ENCODE measurements at places on chromosomes 2 and 18.
A peak's percentile ranks its signal among the peaks of the same experiment; 100 is the strongest.

GRCh38 chr2:67571785-67572718, 174.9 kb downstream of the ETAA1 start:
- DNase-seq = no peak

DNA sequence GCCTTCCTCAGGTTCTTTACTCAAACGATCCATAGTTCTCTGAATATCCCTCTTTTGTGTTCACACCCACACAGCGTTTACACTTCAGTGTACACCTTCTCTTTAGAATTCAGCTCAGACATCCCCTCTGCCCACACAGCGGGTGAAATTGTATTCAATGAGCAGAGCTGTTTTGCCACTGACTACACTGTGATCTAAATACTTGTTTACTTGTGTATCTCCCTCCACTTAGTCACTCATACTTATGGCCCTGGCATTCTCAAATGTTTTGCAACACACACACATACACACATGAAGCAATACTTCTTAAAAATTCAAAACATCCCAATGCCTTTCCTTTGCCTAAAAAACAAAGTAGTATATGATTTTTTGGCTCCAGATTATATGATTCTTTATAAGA, 297.1 kb downstream of the TMX3 start:
- DNase-seq = no peak

DNA sequence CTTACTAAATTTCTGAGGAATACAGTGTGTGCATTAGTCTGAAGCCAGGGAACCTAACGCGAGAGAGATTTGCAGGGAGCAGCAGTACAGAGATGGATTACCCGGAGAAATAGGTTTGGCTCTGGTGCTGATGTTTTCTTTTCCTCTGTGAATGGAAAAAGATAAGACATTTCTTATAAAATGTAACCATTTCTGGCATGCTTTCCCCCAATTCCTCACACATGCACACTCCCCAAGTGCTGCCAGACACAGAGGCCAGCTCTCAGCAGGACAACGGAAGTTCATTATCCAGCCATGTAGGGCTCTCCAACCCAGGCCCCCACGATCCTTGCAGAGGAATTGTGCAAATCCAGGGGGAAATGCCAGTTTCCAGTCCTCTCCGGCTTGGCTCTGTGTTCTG, 224.5 kb upstream of the MGAT5 start:
- DNase-seq = no peak

DNA sequence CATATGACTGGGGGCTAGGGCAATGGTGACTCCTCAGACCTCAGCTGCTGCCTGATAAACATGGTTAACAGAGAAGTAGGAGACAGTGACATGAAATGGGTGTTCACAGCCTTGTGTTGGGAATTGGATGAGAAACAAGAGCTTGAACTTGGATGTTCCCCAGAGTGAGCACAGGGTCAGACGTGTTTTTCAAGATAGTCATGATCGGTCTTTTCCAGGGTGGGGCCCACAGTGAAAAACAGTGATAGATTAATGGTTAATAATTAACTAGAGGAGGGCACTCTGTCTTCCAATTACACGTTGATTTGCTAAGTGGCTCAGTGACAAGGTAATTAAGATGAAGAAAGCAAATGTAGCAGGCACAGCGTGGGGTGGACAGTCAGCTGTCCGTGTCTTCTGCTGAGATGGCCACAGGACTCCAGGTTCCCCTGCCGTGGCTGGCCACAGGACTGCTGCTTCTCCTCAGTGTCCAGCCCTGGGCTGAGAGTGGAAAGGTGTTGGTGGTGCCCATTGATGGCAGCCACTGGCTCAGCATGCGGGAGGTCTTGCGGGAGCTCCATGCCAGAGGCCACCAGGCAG, at the start of gene UGT1A3:
Gene UGT1A3, plus strand, starts transcription at position 320 of the 579 bp plus-strand sequence. Its CDS starts 85 bp downstream, at position 405.
- DNase-seq = no peak

DNA sequence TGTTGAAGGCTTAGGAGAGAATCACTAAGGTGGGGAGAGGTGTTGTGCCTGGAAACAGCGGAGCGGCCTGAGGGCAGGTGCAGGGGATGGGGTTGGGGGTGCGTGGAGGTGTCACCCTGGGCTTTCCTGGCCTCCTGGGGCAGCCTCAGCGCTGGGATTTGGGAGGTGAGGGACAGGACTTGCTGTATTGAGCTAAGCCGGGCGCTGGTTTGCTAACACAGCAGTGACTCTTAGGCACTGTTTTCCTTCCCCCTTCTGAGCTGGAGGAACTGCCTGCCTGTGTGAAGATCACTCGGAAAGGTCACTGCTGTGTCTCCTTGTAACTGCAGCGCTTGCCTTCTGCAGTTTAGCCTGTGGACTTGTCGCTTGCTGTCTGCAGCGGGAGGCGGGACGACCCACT, 21.2 kb downstream of the PRELID3A start:
- DNase-seq = no peak

- DNase-seq = no peak
Observed at GRCh38 chr18:3248062-3248657, 559 bp downstream of the MYL12A start.

- peak; percentile 1 for DNase-seq
Observed at GRCh38 chr2:209771474-209772289, at the start of gene UNC80. Gene UNC80, plus strand, starts transcription at chr2:209771832. Its CDS starts 241 bp downstream, at chr2:209772073.

DNA sequence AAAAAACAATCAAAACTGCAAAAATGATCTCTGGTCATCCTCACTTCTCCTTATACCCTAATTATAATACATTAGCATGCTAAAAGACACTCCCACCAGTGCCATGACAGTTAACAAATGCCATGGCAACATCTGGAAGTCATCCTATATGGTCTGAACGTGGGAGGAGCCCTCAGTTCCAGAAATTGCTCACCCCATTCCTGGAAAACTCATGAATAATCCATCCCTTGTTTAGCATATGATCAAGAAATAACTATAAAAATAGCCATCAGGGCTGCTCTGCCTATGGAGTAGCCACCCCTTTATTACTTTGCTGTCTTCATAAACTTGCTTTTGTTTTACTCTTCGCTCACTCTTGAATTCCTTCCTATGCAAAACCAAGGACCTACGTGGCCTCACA, 5.7 kb upstream of the C2orf80 start:
- DNase-seq = no peak

DNA sequence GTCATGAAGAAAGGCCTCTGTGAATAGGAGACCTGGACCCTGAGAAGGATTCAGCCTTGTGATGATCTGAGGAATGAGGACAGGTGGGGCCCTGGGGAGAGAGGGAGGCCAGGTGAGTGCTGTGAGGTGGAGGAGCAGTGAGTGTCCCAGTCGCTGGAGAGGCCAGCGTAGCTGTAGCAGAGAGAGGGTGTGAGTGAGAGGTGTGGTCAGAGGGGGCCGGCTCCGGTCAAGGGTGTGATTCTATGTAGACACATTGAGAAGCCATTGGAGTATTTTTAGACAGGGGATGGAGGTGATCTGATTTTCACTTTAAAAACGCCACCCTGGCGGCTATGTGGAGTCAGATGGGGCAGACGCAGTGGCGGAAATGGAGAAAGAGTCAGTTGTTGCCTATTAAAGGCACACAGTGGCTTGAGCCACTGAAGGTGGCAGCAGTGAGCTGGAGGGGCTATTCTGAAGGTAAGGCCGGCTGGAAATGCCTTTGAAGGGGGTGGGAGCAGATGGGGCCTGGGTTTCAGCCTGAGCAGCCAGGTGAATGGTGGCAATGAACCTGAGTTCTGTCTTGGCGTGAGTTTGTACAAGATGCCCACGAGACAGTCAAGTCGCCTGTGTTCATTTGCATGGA, 55.6 kb downstream of the GREB1 start:
- DNase-seq = no peak

DNA sequence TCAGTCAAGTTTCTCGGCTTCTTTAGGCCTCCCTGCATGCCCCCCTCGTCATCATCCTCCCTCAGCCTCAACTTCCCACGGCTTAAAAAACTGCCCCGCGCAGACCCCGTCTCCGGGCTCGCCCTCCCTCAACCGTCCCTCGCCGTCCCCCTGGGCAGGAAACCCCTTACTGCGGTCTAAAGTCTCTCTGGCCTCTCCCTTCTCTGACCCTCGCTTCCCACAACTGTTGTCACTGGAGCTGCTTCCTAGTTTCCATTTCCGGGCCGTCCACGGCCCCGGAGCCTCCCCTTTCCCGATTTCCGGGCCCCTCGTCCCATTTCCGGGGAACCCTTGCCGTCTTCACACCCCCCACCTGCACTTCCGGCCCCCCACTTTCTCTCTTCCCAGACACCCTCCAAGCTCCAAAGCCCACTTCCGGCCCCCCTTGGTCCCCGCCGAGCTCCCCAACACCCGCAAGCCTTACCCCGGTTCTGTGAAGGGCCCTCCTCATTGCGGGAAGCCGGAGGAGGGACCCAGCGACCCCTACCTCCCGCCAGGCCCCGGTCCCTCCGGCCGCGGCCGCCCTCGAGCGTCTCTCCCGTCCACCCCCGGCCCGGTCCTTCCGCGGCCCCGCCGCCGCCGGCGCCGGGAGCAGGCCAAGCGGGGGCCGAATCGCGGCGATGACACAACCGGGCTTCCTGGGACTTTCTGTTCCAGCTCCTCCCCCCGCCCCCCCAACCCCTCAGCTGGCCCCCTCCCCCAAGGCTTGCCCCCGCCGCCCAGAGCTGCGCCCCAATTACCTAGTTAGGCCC, 513 bp downstream of the TRIP12 start:
- peak; percentile 52 for DNase-seq

DNA sequence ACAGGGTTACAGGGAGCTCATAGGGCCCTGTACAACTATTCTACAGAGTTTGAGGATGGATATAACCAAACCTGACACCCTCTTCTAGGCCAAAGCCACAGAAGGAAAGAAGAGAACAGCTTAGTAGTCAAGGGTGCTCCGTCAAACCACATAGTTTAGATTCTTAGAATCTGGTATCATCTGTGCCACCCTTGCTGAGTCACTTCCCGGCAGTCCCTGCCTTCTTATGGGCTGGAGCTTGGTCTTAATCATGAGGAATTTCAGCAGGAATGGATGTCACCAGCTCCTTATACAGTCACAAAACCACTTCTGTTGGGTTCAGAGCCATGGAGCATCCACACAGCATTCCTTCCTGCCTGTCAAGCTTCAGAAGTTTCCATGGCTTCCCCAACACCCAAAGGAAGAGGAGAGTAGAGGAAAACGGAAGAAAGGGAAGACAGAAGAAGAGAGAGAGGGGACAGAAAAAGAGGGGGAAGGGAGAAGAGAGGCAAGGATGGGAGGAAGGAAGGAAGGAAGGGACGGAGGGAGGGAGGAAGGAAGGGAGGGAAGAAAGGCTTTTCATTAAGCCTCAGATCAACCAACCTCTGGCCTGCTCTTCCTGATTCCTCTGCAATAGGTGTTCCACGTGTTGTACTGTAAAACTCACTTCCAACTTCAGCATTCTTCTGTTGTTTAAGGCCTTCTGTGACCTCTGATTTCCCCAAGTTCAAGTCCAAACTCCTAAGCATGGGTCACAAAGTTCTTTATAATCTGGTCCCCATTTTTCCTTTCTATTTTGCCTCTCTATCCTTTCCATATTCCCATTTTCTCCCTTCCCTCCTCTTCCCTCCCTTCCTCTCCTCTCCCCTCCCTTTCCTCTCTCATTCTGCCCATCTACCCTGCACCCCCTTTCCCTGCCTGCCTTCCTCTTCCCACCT, 246.1 kb upstream of the TNP1 start:
- no peak for DNase-seq

GRCh38 chr2:36356298-36356989, 866 bp downstream of the CRIM1 start:
- DNase-seq = peak; percentile 40

- no peak for DNase-seq
Observed at GRCh38 chr18:70418546-70419311, 129.9 kb downstream of the SOCS6 start.

- DNase-seq = no peak
Observed at GRCh38 chr18:22536558-22536957, 118.8 kb upstream of the CTAGE1 start.

- DNase-seq = no peak
Observed at GRCh38 chr2:200136655-200137054, 169.8 kb upstream of the SPATS2L start.

DNA sequence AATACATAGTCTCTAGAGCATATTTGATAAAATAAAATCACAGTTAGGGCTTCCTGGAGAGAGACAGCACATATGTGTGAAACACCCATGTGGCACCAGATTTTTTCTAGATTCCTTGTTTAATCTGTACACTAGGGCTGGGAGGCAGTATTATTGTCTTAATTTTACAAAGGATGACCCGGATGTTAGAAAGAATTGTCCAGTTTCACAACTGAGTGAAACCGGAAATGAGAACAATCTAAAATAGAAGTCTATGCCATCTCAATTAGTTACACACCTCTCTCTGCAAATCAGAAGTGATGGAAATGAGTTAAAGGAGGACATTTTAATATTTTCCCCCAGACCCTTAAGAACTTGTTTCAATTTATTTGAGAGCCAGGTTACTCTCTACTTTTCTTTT, 463.7 kb upstream of the DSEL start:
- no peak for DNase-seq
